Mesothelial cell of epicardium (in vitro differentiated cells): ENCODE measurements at places on chromosomes 2 and 18.

- DNase-seq, result no peak
Measured at GRCh38 chr2:46164529-46165301, 132.5 kb upstream of the EPAS1 start.

DNA sequence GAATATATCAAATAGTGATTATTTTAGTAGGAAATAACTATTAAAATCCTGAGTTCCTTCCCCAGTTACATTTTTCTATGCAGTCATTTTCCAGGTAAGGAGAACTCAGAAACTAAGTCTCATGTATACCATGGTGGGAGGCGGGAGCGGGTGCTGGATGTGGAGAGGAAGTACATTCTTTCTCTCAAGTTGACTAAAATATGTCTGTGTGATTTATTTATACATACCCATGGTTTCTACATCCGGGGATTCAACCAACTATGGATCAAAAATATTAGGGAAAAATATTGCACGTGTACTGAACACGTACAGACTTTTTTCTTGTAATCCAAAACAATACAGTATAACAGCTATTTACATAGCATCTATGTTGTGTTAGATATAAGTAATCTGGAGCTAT lies 6.8 kb downstream of the ZCCHC2 start:
- no peak for DNase-seq

- DNase-seq, result no peak
Measured at GRCh38 chr18:69282371-69282770, 118.3 kb upstream of the DOK6 start.

DNA sequence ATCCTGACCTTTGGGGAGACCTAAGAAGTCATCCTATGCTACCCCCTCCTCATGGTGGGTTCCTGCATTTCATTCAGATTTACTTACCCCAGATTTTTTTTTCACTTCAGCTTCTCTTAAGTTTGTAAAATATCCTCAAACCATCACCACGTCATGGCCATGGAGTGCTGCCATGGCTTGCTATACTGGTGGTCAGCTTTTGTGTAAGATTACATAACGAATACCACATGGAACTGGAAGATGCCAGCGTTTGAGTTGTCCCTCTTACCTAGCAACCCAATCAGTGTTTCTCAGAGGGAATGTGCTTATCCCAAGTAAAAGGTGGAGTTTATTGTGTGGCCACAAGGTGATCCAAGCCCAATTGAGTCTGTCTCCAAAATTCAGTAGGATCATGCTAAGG lies 148.6 kb upstream of the ALPP start:
- DNase-seq, result no peak

- no peak for DNase-seq
Measured at GRCh38 chr2:102025016-102025501, 33.3 kb downstream of the IL1R2 start.

DNA sequence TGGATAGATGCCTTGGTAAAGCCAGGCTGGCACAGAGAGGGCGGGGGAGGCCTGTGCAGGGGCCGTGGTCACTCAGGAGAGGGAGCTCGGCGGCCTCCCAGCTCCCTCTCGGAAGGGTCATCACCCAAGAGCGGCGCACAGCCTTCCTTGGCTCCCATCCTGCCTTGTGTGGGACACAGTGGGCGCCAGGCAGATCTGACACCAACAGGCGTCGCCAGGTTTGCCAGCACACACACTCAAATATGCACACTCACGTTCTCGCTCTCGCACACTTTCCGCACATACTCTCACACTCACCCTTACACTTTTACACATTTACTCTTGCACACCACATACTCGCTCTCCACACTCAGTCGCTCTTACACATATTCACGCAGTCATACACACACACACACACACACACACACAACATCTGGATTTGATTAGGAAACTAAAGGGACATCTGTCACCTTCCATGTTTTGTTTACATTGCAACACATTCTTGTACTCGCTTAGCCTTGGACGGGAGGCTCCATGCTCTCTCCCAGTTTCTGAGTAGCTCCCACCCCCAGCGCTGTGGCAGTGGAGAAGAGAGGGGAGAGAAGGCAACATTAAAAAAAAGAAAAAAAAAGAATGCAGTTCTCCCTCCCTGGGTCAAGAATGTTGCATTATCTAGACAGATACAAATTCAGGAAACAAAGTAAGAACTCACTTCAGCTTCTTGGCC lies 10.5 kb downstream of the CHMP1B start:
- DNase-seq, result no peak

DNA sequence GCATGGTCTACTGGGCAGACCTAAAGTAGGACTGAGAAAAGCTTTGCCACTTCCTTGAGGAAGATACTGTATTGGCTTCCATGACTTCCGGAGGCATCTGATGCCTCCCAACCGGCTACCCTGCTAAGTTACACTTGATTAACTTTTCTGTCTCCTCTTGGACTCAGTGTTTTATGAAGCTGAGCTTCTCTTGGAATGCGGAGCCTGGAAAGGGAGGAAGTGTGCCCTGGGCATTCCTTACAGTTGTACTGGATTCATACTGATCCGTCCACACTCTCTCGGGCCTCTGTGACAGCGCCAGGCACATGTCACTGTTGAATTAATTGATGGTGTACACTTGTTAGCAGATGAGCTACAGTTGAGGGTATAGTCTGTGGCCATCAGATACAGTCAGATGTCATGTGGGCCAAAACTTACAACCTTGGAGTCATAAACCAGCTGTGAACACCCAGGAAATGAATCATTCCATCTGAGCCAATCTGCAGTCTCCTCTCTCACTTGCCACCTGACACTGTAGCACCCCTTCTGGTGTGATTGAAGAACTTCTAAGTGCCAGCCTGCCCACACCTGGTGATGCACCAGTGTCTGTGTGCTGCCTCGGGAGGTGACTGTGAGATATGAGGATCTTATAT lies 122.5 kb downstream of the FHOD3 start:
- no peak for DNase-seq

- DNase-seq, result no peak
Measured at GRCh38 chr2:15908371-15908770, 32.0 kb upstream of the MYCN start.

GRCh38 chr2:75003773-75004172 lies 45.3 kb downstream of the POLE4 start:
- no peak for DNase-seq

GRCh38 chr18:30684825-30685481 lies 357.6 kb downstream of the DSC3 start:
- DNase-seq, result no peak

- no peak for DNase-seq
Measured at GRCh38 chr2:70902067-70902442, 33.6 kb upstream of the ATP6V1B1 start.

GRCh38 chr18:56919190-56919589 lies 227.7 kb upstream of the BOD1L2 start:
- DNase-seq, result no peak

DNA sequence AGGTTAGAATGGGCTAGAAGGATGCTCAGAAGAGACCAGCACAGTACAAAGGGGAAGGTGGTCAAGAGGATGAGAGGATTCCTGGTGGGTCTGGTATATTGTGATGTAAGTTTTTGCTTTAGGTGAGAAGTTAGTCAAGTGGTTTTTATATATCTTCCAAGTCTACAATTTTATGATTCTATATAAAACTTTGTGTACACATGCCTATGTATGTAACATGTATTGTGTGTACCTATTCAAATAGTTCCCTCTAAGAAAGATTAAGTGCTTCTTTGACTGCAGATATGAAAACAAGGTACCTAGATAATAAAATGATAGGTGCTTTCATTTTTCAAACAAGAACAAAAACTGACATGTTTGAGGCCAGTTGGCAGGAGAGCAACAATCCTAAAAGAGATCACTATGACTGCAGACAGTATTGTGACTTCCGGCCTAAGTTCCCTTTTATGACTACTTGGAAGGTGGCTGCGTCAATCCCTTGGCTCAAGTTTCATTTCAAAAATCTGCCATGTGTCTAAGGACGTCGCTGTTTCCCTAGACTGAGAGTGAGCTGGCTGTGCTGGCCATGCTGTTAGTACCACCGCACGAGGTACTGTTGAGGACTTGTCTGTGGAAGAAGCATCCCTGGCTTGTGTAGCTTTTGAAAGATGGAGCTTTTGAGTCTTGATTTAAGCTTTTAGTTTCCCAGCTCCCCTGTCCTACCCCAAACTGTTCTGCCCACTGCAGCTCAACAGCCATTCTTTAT lies 123.1 kb downstream of the PRPF40A start:
- no peak for DNase-seq

DNA sequence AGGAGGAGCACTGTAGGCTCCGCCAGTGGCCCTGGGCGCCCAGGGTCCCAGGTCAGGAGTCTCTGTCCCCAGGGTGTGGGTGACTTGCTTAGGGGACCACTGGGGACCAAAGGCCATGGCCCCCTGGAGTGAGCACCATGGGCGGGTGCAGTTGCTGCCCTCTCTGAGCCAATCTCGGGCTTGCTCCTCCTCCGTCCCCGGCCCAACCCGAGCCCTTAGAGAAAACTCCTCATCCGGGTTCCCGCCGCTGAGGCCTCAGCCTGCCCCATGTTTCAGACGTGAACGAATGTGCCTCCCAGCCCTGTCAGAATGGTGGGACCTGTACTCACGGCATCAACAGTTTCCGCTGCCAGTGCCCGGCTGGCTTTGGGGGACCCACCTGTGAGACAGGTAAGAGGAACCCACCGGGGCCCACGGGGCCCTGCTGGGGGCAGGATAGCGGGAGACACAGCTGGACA lies 38.6 kb downstream of the SNED1 start:
- no peak for DNase-seq

- no peak for DNase-seq
Measured at GRCh38 chr18:9679125-9679524, 29.0 kb upstream of the RAB31 start.

- no peak for DNase-seq
Measured at GRCh38 chr2:242038166-242038927, 168.8 kb downstream of the RTP5 start.

GRCh38 chr2:234839285-234839684 lies 112.5 kb upstream of the SH3BP4 start:
- DNase-seq, result no peak

DNA sequence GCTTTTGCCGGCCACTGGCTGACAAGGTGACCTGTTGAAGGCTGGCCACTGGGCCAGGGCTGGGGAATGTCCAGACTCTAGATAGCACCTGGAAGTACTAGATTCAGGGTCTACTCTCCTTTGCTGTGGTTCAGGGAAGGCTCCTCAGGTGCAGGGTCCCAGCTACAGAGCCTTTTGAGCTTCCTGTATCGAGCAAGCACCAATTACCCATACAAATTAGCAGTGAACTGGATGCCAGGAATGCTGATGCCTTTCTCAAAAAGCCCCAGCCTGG lies 213.4 kb downstream of the CYP26B1 start:
- DNase-seq, result no peak

- DNase-seq, result no peak
Measured at GRCh38 chr2:120596191-120596811, 139.4 kb upstream of the GLI2 start.

GRCh38 chr2:39703181-39703872 lies 37.6 kb downstream of the TMEM178A start:
- DNase-seq, result no peak

GRCh38 chr2:65537651-65538385 lies 105.4 kb upstream of the SPRED2 start:
- no peak for DNase-seq

DNA sequence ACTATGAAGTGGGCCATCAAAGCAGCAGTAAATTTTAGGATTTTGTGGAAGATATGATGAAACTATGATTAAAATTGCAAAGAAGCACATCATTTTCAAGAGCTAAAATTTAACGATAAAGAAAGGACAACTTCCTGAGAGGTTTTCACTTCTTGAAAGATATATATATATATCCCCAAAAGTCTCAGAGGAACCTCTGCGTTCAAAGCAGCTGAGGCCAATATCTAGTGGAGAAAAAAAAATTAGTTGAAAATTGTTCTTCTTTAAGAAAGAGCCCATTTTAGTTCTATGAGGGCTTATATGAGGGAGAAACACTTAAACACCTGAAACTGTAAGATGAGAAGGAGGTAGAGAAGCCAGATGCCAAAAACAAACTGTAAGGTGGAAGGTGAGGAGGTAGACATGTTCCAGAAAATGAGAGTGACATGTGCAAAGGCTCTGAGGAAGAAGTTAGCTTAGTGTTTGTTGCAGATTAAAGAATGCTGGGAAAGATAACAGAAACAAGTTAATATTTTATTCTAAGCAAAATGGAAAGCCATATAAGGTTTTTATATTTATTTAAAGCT lies 72.9 kb upstream of the VRK2 start:
- no peak for DNase-seq

- no peak for DNase-seq
Measured at GRCh38 chr2:60964651-60965498, 52.6 kb upstream of the PEX13 start.

DNA sequence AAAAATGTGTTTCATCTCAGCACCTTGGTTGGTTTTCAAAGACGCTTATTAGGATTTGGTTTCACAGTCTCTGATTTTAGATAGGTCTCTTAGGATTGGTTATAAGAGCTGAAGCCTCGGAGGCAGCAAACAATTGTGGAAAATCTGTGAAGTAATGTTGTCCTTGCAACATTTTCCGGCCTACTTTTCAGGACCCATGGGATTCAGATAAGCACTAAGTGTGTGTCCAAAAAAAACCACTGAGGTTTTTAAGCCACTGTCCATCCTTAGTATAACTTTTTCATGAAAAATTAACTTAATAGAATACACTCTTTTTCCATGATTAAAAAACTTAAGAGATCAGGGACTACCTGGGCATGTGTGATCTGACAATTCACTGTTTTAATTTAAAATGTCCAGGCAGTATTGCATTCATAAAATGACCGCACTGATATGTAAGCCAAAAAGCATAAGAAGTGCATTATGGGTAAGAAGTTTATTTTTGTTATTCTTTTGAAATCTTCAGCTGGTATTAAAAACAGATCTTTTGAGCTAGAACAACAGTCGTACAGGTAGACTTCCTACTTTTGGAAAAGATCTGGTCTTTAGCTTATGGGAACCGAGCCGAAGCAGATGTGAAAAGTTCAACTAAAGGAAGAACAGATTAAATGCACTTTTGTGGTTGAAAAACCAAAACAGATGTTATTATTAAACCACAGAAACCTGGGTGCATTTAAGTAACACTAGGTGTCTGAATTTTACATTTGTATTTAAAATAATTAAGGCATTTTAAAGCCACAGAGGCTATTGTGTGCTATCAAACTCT lies 479.4 kb upstream of the ZEB2 start:
- DNase-seq, result no peak

- DNase-seq, result no peak
Measured at GRCh38 chr2:86074256-86074655, 31.4 kb downstream of the POLR1A start.

- no peak for DNase-seq
Measured at GRCh38 chr2:65500310-65501040, 68.1 kb upstream of the SPRED2 start.

DNA sequence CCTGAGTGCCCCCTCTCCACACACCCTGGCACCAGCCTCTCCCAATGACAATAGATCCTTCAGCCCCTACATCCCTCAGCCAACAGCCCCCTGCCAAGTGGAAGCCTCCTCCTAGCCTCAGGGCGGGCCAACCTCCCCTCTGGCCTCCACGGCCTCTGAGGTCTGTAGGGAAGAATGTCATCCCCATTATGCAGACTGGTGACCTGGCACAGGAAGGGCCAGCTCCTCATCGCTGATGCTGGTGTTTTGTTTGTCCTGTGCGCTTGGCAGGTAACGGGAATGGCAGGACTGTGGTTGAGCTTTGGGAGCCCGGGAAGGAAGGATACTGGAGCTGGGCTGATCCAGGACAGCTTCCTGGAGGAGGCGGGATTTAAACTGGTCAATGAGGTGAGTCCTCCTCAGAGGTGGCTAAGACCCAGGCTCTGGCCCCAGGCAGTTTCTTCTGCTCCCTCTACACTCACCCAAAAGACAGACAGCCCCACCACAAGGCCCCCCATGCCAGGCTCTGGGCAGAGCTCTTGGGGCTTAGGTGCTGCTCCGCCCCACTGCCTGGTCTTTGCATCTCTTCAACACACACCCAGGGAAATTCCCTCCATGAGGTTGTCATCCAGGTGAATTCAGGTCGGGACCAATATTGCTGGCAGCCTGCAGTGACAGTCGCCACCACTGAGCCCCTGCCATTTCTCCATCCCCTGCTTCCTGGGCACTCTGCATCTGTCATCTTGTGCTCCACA lies 75.2 kb upstream of the SMAD7 start:
- DNase-seq, result peak; percentile 28
